ENCODE measurements at places on chromosomes 3 and 15. TPM values are rescaled to one million over a fixed set of nuclear protein-coding genes. Genes with fewer than 3 reads are reported as not detected.

ESYT3 gene
- 6.3 TPM for total RNA-seq

SCN11A gene
- 0.17 TPM for total RNA-seq

ECE2 gene
- total RNA-seq = not detected

AQR gene
- total RNA-seq = 54.4 TPM

ACTC1 gene
- total RNA-seq = 52.2 TPM

VGLL3 gene
- total RNA-seq = 19.7 TPM

ANKRD34C gene
- not detected for total RNA-seq

GPR149 gene
- total RNA-seq = not detected

MOBP gene
- 0.13 TPM for total RNA-seq

GOLGA8R gene
- total RNA-seq = 0.20 TPM

GOLGA8O gene
- not detected for total RNA-seq

STX19 gene
- not detected for total RNA-seq

GATM gene
- 9.0 TPM for total RNA-seq

ALDH1A2 gene
- total RNA-seq = 0.72 TPM

CPB1 gene
- not detected for total RNA-seq

PARP16 gene
- total RNA-seq = 4.3 TPM

CLDN11 gene
- 2.4 TPM for total RNA-seq

GNAT1 gene
- total RNA-seq = not detected

ELL3 gene
- total RNA-seq = 6.4 TPM

THUMPD3 gene
- 58.4 TPM for total RNA-seq

ZNF774 gene
- total RNA-seq = 2.5 TPM

MUSTN1 gene
- 0.72 TPM for total RNA-seq

MIX23 gene
- 80.6 TPM for total RNA-seq

PP2D1 gene
- not detected for total RNA-seq

CSPG5 gene
- total RNA-seq = 5.7 TPM

ZNF148 gene
- 24.8 TPM for total RNA-seq

CAMP gene
- total RNA-seq = not detected

ZDHHC19 gene
- 2.2 TPM for total RNA-seq

CCDC191 gene
- 0.68 TPM for total RNA-seq

SUSD5 gene
- 4.5 TPM for total RNA-seq

CASR gene
- total RNA-seq = 0.02 TPM

SLC12A6 gene
- 11.1 TPM for total RNA-seq

ISLR gene
- total RNA-seq = 0.35 TPM

SAMD7 gene
- not detected for total RNA-seq

EMC7 gene
- total RNA-seq = 55.6 TPM

POLQ gene
- 15.4 TPM for total RNA-seq

ITIH3 gene
- not detected for total RNA-seq

ITGA11 gene
- not detected for total RNA-seq

P2RY12 gene
- not detected for total RNA-seq

ACP3 gene
- 0.17 TPM for total RNA-seq

ARHGEF26 gene
- total RNA-seq = 13.7 TPM

PAQR9 gene
- 2.3 TPM for total RNA-seq

ZNF660 gene
- total RNA-seq = 16.4 TPM

CFAP100 gene
- total RNA-seq = 0.44 TPM

MCF2L2 gene
- 6.4 TPM for total RNA-seq

ATP13A5 gene
- not detected for total RNA-seq

CHL1 gene
- 0.04 TPM for total RNA-seq

C3orf85 gene
- total RNA-seq = not detected

PARP6 gene
- 54.5 TPM for total RNA-seq

ACTRT3 gene
- 6.1 TPM for total RNA-seq

CCDC54 gene
- total RNA-seq = not detected
